ENCODE measurements at places on chromosomes 2 and 18.

- no peak for DNase-seq
Measured at GRCh38 chr2:99851811-99852210, 290.6 kb downstream of the AFF3 start.

GRCh38 chr18:43846299-43846698, 569.0 kb upstream of the SYT4 start:
- no peak for DNase-seq

DNA sequence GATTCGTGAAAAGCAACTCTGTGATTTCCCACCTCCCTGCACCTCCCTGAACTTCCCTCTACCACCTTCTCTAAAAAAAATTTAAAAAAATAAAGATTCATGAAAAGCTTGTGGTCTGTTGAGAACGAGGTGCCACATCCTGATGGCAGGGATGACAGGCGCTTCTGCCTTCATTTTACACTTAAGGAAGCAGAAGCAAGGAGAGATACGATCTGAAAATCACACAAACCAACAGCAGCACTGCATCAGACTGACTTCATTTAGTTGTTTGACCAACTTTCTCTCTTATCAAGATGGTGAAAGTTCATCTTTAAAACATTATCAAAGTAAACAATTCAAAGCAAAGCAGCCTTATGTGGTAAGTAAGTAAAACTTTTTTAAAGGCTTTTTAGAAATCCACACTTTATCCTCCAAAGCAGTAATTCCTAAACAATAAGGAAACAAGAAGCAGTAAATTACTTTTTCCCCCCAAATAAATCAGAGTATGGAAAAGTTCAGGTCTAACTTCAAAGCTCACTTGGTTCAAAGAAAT, 15.5 kb downstream of the WDFY1 start:
- no peak for DNase-seq

DNA sequence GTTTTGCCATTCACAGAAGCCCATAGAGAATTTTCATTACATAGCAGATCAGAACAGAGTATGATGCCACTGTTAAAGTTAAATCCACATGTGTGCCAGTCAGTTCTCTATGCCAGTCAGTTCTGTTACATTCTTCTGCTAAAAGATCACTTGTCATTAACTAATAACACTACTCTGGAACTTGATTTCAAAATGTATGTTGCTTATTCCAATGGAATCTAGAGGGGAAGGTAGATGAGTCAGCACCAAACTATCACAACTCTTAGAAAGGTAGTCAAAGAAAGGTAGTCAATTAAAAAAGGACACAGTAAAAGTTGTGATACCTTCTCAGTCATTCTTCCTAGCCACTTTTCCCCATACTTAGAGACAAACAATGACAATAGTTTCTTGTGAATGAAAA, 1214.4 kb downstream of the LRP1B start:
- no peak for DNase-seq

DNA sequence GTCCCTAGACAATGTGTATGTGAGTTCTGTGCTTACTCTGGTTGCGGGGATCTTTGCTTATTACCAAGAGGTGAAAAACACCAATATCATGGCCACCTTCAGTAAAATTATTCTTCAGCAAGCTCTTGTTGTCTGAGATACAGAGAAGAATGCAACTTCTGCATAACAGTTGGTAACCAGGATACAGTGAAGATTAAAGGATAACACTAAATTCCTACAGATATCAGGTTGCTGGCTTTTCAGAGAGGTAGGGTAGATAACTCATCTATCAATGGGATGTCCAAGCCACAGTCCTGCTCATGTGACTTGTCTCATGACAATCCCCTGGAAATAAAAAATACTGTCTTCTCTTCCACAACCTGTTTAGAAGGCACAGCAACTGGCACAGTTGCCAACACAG, 308.5 kb downstream of the TNS1 start:
- DNase-seq, result no peak

GRCh38 chr18:65498605-65499004, 252.2 kb upstream of the CDH7 start:
- no peak for DNase-seq

DNA sequence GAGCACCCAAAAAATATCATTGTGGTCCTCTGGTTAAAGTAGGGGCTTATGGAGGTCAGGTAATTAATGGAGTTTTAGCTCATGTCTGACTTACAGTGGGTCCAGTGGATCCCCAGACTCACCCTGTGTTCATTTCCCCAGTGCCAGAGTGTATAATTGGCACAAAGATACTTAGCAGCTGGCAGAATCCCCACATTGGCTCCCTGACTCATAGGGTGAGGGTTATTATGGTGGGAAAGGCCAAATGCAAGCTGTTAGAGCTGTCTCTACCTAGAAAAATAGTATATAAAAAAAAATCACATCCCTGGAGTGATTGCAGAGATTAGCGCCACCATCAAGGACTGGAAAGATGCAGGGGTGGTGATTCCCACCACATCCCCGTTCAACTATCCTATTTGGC, 1067.6 kb upstream of the ACVR2A start:
- no peak for DNase-seq

DNA sequence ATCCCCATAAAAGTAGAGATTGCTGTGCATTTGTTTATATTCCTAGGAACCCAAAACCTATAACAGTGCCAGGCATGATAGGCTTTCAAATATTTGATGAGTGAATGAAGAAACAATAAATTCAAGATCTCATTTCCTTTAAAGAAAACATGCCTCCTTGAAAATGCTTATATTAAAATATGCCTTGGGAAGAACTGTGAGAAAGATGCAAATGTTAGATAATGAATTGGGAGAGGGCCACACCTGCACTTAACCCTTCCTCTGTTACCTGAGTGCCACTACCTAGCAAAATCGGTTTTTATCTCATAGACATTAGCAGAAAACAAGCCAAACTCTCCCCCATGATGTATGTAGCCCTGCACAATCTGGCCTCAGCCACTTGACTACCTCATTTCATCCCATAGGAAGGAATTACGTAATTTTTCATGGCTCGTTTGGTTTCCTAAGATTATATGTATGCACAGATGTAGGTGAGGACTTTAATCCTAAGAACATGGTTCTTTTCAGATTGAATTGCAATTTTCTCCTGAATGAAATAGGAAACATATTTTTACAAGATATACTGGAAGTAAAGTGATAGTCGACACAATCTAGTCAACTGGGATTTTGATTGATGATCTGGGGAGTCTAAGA, 25.2 kb downstream of the GULP1 start:
- no peak for DNase-seq

- peak; percentile 87 for DNase-seq
Measured at GRCh38 chr18:3107740-3108151, 94.8 kb upstream of the LPIN2 start.

- no peak for DNase-seq
Measured at GRCh38 chr2:238817382-238817781, 30.5 kb upstream of the TWIST2 start.

- no peak for DNase-seq
Measured at GRCh38 chr2:182893666-182894065, 27.2 kb upstream of the FRZB start.

- DNase-seq, result no peak
Measured at GRCh38 chr18:49621717-49622351, 60.0 kb downstream of the LIPG start.

- DNase-seq, result no peak
Measured at GRCh38 chr18:50720325-50720674, 99.5 kb downstream of the MRO start.

DNA sequence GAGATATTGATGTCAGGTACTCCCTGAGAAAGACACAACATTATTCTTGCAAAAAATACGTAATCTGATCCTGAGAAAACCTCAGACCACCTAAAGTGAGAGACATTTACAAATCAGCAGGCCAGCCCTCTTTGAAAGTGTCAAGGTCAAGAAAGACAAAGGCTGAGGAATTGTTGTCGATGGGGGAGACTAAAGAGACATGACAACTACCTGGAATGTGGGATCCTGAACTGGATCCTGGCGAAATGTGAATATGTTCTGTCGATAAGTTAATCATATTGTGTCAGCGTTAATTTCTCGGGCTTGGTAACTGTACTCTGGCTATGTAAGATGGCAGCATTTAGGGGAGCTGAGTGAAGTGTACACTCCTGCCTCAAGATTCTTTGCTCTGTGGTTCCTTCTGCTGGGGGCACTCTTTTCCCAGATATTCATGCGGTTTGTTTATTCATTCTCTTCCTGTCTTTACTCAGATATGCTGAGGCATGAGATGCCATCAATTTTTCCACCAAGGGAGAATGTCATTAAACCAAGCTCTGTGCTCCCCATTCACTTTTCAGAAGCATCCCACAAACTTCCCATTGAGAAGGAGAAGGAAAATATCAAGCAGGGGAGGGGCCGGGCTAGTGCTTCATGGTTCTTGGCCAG, 154.9 kb downstream of the CAPN13 start:
- DNase-seq, result no peak

GRCh38 chr2:186518945-186519344, 32.9 kb downstream of the ZC3H15 start:
- no peak for DNase-seq

- no peak for DNase-seq
Measured at GRCh38 chr2:46120792-46121555, 176.2 kb upstream of the EPAS1 start.

DNA sequence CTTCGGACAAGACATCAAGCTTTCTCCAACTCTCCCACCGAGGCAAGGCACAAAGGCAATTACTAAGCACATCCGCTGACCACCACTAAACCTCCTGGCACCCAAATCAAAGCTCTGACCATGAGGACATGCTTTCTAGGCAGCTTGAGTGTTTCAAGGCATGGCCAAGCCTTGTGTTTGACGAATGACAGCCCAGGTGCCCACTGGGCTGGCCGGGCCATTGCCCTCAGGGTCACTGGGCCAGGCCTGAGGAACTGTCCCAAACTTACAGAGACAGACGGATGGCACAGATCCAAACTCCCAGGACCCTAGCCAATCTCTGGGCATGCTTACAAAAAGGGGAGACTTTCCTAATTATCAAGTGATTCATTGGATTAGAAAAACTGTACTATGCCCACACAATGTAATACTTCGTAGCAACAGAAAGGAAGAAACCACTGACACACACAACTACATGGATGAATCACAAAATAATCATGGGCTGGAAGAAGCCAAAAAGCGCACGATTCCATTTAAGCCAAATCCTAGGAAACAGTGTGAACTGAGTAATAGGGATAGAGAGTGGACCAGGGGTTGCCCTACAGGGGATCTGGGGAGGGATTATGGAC, 20.2 kb downstream of the CRACDL start:
- DNase-seq, result no peak

DNA sequence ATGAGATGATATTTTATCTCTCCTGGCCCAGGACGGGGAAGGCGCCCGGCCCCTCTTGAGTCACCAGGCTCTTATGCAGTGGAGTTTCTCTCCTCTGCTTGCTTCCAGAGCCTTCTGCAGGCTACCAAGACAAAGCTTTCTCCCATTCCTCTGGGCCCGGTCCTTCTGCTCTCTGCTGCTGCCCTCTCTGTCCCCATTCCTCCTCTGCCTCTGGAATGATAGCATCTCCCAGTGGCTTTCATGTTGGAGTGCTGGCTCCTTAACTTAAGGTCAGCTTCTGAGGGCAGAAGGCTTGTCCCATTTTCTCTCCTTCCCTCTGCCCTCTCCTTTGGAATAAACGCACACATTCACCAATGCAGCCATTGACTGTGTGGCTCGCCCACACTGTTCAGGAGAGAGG, 86.2 kb downstream of the SDC1 start:
- DNase-seq, result no peak

DNA sequence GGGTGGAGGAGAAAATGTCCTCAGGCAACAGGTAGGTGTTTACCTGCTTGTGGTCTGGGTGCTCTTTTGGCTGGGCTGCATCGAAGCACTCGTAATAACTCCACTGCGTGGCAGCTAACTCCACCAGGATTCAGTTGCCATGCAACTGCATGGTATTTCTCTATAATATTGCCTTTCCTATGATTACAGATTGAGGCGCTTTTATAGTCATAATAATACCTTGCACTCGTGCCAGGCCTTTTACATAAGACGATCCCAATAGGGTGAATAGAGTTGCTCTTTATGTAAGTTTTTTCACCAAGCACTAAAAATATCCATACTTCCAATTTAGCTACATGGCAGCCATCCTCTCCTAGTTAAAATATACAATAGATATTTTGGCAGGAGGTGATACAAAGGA, 19.7 kb upstream of the NYAP2 start:
- DNase-seq, result no peak

DNA sequence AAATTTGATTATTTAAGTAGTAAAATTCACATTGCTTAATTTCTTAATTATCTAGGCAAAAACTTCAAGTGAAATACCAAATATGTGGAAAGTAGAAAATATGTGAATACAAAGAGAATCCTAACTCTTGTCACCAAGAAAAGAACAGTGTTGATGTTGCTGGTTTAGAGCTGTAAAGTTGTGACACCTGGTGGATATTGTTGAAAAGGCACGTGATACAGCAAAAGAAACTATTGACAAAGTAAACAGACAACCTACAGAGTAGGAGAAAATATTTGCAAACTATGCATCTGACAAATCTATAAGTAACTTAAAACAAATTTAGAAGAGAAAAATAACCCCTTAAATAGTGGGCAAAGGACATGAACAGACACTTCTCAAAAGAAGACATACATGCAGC, 25.6 kb upstream of the ZC3H15 start:
- DNase-seq, result peak; percentile 14

DNA sequence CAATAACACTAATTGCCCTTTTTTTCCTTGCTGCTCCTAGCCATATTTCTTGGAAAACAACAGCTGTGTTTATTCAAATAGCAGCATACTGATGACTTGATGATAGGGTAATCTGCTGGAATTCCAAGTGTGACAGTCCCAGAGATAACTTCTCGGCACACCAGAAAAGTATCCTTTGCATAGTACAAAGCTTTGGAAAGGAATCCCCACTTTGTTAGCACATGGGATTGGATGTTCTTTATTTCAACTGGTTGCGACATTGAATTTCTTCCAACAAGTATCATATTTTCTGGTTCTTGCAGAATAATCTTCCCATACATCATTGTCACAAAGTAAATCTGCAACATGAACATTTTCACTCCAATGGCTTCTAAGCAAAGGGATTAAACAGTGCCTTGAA, 445.8 kb upstream of the ACVR2A start:
- DNase-seq, result no peak

DNA sequence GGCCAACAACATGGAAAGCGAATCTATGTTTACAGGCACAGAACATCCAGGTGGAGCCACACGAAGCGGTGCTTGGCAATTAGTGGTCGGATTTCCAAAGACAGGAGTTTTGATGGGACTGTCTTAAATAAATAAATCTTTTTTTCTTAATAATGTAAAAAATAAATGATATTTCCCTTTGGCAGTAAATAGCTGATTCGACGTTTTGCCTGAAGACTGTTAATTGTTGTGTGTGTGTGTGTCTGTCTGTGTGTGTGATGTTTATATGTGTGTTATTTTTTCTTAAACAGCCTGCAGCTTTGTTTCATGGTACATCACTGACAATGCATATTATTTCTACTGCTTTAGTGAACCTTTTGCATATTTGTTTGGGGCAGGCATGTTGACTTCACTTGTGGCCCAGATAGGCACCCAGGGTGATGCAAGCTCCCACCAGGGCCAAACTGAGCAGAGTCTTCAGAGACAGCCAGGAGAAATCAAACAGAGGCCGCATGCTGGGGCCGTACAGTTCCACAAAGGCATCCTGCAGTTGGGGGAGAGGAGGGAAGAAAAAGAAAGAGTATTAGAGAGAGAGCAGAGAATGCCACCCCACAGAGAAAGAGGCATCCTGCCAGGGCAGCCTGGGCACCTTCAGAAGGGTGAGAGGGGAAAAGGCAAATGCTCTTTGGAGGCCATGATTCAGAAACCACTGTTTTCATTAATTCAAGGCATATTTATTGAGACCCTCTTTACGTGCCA, 191.2 kb downstream of the BCL2 start:
- DNase-seq, result no peak

GRCh38 chr2:226185616-226186211, 613.9 kb downstream of the IRS1 start:
- peak; percentile 16 for DNase-seq

Data from SW480 (cell line).